ENCODE measurements at places on chromosomes 12 and 14.

- DNase-seq = no peak
Measured at GRCh38 chr12:21850419-21850818, 75.9 kb upstream of the KCNJ8 start.

- DNase-seq = no peak
Measured at GRCh38 chr12:117076410-117077372, 22.5 kb downstream of the TESC start.

- no peak for DNase-seq
Measured at GRCh38 chr12:101695706-101696105, 1.7 kb upstream of the CHPT1 start.

GRCh38 chr12:29627221-29627620 lies 129.7 kb upstream of the OVCH1 start:
- no peak for DNase-seq
